ENCODE measurements at places on chromosomes 6 and 20.

DNA sequence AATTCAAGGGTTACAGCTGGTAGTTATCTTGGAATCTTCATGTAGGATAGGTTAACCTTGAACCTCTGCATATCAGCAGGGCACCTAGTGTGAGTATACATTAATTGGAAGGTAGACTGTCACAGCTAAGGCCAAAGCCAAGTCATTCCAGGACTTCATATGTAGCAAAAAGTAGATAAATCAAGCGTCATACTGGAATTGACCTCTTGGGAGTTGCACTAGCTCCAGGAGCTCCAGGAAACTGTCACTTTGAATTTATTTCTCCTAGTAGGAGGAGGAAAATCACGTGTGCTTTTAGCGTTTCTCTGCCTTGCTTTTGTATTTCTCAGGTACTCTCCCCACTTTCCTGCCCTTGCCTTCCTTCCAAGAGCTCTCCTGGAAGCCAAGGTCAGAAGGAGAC lies 30.3 kb downstream of the RIPOR2 start:
- no peak for DNase-seq

- DNase-seq: no peak
These were observed 20.2 kb downstream of the GPR6 start for GRCh38 chr6:109998159-109998785.

- DNase-seq: no peak
These were observed 223.7 kb downstream of the GMDS start for GRCh38 chr6:2021713-2022125.

GRCh38 chr20:12311094-12311865 lies 393.6 kb downstream of the BTBD3 start:
- no peak for DNase-seq

- DNase-seq: peak; percentile 43
These were observed 2.7 kb upstream of the STK4 start for GRCh38 chr20:44963325-44964215.

DNA sequence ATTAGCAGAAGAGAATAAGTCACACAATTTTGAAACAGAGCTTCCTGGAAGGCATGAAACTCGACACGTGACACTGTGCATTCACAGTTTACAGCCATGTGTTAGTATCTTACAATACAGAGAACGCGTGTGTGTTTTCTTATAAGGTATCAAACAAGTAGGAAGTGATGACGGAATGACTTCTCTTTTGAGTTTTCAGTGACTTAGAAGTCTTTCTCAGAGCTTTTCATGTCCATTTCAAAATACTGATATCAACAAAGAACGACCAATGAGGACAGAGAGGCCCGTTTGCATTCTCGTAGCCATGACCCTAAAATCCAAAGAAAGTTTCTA lies 36.6 kb upstream of the DUSP22 start:
- DNase-seq: no peak

GRCh38 chr20:58550275-58551059 lies 35.3 kb upstream of the APCDD1L start:
- DNase-seq: no peak

DNA sequence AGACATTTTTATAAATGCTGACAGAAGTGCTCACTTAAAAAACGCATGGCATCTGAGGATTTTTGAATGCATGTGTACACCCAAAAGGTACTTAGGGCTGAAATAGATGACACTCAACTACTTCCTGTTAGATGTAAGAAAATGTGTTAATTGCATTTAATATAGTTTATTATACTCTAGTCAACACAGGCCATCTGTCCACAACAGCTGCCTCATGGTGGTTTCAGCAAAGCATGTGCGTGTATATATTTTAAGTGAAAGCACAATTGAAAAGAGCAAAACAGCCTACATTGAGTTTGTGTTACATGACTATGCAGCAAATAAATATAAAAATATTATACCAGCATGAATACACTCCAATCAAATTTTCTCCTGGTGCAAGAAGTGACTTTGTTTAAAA lies 1233.0 kb upstream of the EYS start:
- DNase-seq: no peak

GRCh38 chr20:3077618-3078134 lies 6.3 kb downstream of the OXT start:
- DNase-seq: no peak

GRCh38 chr6:169890049-169890448 lies 138.6 kb downstream of the ERMARD start:
- DNase-seq: no peak

DNA sequence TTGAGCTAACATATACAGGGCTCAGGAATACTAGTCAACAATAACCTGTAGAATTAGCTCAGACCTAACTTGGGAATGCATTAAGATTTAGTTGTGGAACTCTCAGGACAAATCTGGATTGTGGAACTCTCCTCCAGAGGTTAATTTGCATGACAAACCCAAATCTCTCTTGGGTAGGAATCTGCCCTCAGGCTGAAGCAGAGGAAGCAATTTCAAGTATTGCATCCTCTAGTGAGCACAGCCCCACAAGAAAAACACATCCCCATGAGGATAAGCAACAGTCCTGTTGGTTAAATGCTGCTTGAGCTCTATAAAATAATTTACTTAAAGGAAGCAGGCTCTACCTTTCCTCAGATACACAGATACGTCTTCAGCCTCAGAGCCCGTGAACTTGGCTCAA lies 170.9 kb upstream of the STXBP5 start:
- DNase-seq: no peak

DNA sequence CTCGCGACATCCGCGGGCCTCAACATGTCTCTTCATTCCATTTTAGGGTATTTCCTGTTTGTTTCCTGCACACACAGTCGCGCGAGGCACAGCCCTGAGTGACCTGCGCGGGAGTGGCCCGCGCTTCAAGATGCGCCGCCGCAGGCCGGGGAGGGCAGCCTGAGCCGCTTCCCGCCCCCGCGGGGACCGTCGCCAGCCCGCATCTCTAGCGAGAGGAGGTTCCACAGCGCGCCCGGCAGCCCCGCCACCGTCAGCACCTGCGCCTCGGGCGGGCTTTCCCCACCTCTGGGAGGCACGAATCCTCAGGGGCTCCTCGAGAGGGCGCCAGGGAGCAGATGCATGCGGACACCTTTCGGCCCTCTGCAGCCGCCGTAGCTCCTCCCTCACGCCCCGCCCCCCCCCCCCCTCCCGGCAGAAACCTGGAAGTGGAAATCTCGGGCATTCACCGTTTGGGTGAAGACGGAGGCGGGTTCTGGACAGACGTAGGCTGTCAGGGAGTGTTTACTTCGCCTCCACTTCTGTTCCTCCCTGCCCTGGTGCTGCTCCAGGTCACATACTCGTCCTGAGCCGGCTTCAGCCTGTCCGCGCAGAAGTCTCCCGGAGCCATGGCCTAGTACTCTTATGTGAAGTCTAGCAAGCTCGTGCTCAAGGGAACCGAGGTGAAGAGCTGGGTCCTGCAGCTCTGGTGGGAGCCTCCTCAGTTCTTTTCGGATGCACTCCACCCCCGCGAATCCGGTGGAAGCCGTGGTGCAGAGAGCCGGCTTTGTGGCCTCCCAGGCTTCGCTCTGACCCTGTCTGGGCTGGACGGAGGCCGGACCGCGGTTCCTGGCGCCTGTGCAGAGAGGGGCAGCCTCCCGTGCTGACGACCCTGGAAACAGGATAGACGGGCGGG lies 880.5 kb upstream of the DEFB115 start:
- DNase-seq: peak; percentile 89

DNA sequence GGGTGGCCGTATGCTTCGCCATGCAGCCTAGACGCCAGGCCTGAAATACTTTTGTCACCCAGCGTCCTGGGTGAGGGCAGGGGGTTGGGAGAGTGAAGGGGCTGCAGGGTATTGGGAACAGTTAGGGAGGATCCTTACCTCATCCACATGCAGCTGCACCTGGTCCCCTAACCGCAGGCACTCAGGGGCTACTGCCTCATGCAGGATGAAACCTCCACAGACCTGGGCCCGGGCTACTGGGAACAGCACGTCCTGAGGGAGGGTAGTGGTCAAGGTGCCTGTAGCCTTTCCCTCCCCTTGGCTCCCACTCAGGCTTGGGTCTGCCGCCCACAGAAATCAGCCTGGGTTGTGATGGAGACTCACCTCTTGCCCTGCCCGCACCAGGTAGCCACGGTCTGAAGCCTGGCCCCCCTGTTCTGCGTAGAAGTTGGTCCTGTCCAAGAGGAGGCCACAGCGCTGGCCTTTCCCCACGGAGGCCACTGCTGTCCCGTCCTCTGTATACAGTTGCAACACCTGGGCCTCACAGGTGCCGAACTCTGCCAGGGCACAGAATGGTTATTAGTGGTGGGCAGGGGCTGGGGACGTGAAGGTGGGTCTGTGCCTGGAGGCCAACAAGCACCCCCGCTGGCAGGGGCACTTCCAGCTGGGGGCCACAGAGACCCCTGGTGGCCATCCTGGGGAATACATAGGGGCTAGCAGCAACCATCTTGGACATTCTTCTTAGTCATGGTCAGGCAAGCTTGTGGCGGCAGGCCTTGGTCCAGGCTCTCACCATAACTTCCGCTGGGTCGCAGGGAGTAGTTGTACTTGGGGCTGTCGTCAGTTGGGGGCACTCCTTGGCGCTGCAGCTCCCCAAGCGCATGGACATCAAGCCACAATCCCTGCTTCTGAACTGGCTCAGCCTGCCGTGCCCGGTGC lies 8.6 kb downstream of the AARS2 start:
- peak; percentile 50 for DNase-seq

GRCh38 chr6:3875486-3875885 lies 26.3 kb downstream of the FAM50B start:
- DNase-seq: no peak

DNA sequence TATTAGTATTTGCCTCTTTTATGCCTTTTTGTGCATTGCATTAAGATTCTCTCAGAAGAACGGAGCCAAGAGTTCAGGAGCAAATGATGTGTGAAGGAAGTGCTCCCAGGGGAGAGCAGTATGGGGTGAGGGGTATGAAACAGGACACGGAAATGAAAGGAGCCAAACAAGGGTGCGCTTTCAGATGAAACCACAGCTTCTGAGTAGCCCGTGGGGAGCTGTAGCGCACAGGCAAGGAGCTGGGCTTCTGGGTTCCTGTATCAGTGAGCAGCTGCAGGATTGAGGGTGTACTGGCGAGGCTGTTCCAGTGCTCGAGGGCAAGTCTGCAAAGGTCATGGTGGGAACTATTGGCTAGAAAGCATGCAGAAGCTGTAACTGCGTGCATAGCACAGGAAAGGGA lies 25.4 kb downstream of the ANKEF1 start:
- peak; percentile 71 for DNase-seq

DNA sequence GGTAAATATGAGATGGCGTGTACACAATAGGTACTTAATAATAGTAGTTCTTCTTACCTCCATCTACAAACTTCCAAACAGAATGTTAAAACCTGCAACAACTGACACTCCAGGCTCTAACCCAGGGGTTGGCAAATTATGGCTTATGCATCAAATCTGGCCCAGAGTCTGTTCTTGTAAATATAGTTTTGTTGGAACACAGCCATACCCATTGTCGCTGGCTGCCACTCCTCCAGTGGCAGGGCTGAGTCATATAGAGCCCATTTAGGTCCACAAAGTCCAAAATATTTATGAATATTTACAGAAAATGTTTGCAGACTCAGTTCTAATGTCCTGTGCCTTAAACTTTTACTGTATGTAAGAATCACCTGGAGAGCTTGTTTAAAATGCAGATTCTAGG lies 69.9 kb upstream of the BTBD3 start:
- no peak for DNase-seq

DNA sequence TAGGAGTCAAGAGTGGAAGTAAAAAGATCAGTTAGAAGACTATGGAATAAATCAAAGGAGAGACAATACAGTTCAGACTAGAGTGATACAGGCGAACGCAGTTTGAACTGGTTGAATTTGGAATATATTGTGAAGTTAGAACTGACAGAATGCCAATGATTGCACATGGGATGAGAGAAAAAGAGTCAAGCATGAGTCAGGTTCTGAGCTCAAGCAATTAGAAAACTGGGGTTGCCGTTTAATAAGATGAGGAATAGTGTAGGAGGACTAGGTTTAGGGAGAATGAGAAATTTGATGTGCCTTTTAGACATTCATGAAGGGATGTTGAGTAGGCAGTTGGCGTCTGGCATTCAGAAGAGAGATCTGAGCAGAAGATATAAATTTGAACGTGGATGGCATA lies 8.0 kb downstream of the RNF217 start:
- DNase-seq: no peak

GRCh38 chr6:26044140-26045064 lies 42.8 kb upstream of the HFE start:
- DNase-seq: peak; percentile 71

DNA sequence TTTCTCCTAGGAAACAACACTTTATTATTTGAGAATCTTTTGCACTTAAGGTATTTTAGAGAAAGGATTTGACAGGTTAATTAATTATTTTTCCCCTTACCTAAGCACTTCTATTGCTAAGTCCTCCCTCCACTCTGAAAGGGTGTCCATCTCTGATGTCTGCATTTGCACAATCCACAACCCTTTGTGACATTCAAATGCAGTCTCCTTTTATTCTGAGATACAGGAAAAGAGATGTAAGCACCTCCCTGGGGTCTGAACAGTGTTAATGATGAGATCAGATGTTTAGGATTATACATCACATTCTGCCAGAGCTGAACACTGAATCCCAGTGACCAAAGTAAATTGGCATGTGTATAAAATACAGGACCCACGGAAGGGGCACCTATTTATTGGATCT lies 864.2 kb upstream of the FLRT3 start:
- no peak for DNase-seq

GRCh38 chr6:144150710-144151657 lies 667 bp downstream of the STX11 start:
- DNase-seq: peak; percentile 11

- DNase-seq: no peak
These were observed 349.9 kb downstream of the ARHGAP18 start for GRCh38 chr6:129359811-129360681.

- no peak for DNase-seq
These were observed 11.8 kb downstream of the FYN start for GRCh38 chr6:111861431-111861885.

DNA sequence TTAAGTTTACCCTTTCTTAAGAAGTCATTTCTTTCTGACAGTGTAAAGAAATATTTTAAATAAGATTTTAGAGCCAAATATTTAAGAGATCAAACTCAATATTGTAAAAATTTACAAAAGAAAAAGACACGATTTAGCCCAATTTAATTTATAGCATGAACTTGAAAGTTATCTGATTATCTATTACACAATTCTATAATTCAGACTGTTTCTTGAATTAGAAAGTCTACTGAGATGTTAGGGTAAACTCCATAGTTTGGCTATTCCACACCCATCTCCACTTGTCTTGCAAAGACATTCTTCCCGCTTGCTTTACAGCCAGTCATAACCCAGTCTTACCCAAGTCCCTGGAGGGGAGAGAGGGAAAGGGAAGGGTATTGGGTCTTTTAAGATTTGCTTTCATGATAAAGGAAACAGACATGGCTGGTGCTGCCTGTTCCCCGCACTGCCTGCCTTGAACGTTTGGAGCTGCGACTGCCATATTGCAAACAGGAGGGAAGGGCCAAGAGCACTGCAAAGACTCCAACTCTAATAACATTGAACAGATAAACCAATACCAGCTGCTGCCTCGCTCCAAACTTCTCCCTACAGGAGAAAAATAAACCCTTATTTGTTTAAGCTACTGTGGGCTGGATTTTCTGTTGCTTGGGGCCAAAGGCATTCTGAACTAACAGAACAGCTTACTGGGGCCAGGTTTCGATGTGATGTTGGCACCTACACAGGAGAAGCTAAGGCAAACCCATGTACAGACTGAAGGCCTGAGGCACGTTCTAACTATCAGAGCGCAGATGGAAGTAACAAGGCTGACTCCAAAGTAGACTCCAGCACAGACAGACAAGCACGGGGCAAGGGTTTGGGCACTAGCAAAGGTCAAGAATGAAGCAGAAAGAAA lies 552.3 kb upstream of the JARID2 start:
- no peak for DNase-seq
